GF-D8 (cell line): ENCODE measurements at places on chromosomes 6 and 20.

DNA sequence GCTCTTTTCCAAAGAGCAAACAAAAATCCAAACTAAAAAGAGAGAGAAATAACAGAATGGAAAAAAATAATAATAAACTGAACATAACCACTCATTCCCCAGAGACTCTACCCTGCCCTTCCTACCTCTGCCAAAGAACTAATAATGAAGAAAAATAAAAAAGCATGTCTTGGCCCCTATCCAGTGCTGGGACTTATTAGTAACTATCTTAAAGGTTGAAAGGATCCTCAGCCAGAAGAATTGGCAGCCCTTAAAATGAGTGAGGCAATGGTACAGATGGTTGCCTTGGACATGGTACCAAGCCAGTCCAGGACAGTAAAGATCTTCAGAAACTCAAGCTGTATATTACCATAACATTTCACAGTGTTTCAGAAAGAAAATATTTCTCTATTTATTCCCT is 279.3 kb downstream of the HACE1 start:
- no peak for DNase-seq

DNA sequence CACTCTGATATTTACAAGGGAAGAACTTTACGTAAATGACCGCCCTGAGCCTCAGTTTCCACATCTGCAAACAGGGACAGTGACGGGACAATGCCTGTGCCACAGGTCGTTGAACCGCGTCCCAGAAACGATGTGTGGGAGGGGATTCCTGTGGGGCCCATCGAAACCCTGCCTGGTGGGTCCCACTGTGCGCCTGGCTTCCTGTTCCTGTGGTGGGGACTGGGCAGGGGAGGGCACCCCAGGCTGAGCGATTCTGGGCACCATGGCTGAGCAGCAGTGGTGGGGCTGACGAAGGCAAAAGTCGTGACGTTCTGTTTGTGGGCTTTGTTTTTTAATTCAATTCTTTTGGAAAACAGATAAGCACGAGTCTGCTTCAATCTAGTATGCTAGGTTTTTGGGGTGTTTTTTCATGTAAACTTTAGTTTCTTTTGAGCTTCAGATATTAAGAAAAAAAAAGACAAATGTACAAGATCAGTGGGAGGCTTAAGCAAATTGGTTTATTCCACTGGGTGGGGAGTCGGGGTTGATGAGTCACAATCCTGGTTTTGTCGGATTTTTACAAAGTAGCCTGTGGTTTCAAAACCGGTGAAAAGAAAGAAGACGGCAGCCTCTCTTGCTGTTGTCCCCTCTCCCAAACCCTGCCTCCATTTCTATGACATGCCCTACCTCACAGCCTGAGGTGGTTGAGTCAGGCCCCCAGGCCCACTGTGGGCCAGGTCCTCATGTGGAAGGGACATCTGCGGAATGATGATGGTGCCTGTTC is 40.4 kb downstream of the GNAS-AS1 start:
- DNase-seq = no peak

GRCh38 chr6:42727087-42727611 is 4.8 kb upstream of the PRPH2 start:
- no peak for DNase-seq

DNA sequence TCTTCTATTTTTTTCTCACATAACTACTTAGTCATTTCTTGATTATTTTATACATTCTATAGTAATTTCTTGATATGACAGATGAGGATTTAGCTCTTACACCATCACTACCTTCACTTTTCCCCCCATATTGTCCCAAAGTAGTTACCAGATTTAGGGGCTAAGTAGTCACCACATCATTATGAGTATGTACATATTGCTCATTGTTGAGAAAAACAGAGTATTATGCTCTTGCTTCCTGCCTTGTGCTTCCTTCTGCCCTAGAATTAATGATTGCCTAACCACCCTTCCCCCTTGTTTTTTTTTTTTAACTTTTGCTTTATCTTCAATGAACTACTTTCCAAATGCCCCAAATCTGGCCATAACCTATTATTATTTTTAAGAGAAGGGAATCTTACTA is 6.8 kb upstream of the HLA-B start:
- DNase-seq = no peak
